Epithelial cell of umbilical artery (primary cell): ENCODE measurements at places on chromosomes 7 and 10. TPM values are rescaled to one million over a fixed set of nuclear protein-coding genes. Genes with fewer than 3 reads are reported as not detected.

The GIMAP8 gene
- total RNA-seq = 77.3 and 104 TPM in 2 replicates

The SFXN3 gene
- 51.3 and 52.0 TPM in 2 replicates for total RNA-seq

The AKR1C2 gene
- total RNA-seq = 0.32 and 0.61 TPM in 2 replicates

The CPA2 gene
- not detected in 2 replicates for total RNA-seq

The PDK4 gene
- total RNA-seq = 2.9 and 7.9 TPM in 2 replicates

The HOXA7 gene
- 1.4 and 1.9 TPM in 2 replicates for total RNA-seq

The LRRC61 gene
- total RNA-seq = 0.65 and 1.2 TPM in 2 replicates

The LRIT2 gene
- not detected in 2 replicates for total RNA-seq

The MAP3K8 gene
- 2.6 and 6.7 TPM in 2 replicates for total RNA-seq

The SUN3 gene
- total RNA-seq = not detected in 2 replicates

The DGKI gene
- total RNA-seq = 0.15 and 0.32 TPM in 2 replicates

The TRIM74 gene
- total RNA-seq = 0.32 TPM in 1 of 2 replicates, not detected in the other

The SNCG gene
- total RNA-seq = 45.8 and 76.9 TPM in 2 replicates

The ASNS gene
- total RNA-seq = 12.7 and 37.4 TPM in 2 replicates

The NYAP1 gene
- total RNA-seq = 0.65 and 2.6 TPM in 2 replicates

The PHF14 gene
- total RNA-seq = 33.5 and 38.9 TPM in 2 replicates

The AEBP1 gene
- total RNA-seq = 4.7 and 5.8 TPM in 2 replicates

The OR13A1 gene
- not detected in 2 replicates for total RNA-seq

The PLA2G12B gene
- total RNA-seq = not detected in 2 replicates

The CC2D2B gene
- 0.32 TPM in 1 of 2 replicates, not detected in the other for total RNA-seq

The HYAL4 gene
- not detected in 2 replicates for total RNA-seq

The ITGA8 gene
- total RNA-seq = under 0.01 and 0.32 TPM in 2 replicates

The BAZ1B gene
- 43.5 and 58.8 TPM in 2 replicates for total RNA-seq

The BBS9 gene
- total RNA-seq = 11.4 and 15.8 TPM in 2 replicates

The IFIT2 gene
- total RNA-seq = 0.97 and 15.2 TPM in 2 replicates

The GRID1 gene
- total RNA-seq = not detected in 2 replicates

The MMRN2 gene
- 346 and 377 TPM in 2 replicates for total RNA-seq

The GARIN1A gene
- 0.32 and 0.46 TPM in 2 replicates for total RNA-seq

The CRYGN gene
- not detected in 2 replicates for total RNA-seq

The RBP3 gene
- not detected in 2 replicates for total RNA-seq

The TWIST1 gene
- total RNA-seq = not detected in 2 replicates

The AGBL3 gene
- 0.97 and 1.2 TPM in 2 replicates for total RNA-seq

The SPAG6 gene
- total RNA-seq = not detected in 2 replicates

The GIMAP5 gene
- 4.2 and 8.1 TPM in 2 replicates for total RNA-seq

The C10orf105 gene
- 0.15 TPM in 1 of 2 replicates, not detected in the other for total RNA-seq

The C10orf95 gene
- total RNA-seq = not detected in 2 replicates

The CCAR1 gene
- 22.1 and 30.2 TPM in 2 replicates for total RNA-seq

The CLRN3 gene
- not detected in 2 replicates for total RNA-seq

The OGDHL gene
- total RNA-seq = 0.91 and 1.6 TPM in 2 replicates

The ZNF25 gene
- total RNA-seq = 5.5 and 6.1 TPM in 2 replicates

The PTPRZ1 gene
- not detected in 2 replicates for total RNA-seq

The COL1A2 gene
- 21.8 and 63.1 TPM in 2 replicates for total RNA-seq

The AGAP5 gene
- 1.1 and 1.6 TPM in 2 replicates for total RNA-seq

The FAM221A gene
- 3.9 and 15.5 TPM in 2 replicates for total RNA-seq

The TMEM178B gene
- not detected in 2 replicates for total RNA-seq

The GALNT11 gene
- total RNA-seq = 36.1 and 43.2 TPM in 2 replicates

The TMEM139 gene
- under 0.01 and 0.61 TPM in 2 replicates for total RNA-seq

The MMP21 gene
- total RNA-seq = under 0.01 TPM in 1 of 2 replicates, not detected in the other

The GAD2 gene
- not detected in 2 replicates for total RNA-seq

The ZNF365 gene
- 0.91 and 7.8 TPM in 2 replicates for total RNA-seq

The OR2A1 gene
- under 0.01 TPM in 2 replicates for total RNA-seq

The C10orf67 gene
- total RNA-seq = under 0.01 TPM in 1 of 2 replicates, not detected in the other

The MBL2 gene
- not detected in 2 replicates for total RNA-seq

The SLC26A3 gene
- total RNA-seq = not detected in 2 replicates

The GIMAP7 gene
- 46.1 and 57.9 TPM in 2 replicates for total RNA-seq

The PTPN20 gene
- 0.65 and 1.2 TPM in 2 replicates for total RNA-seq

The RASSF4 gene
- 4.5 and 6.1 TPM in 2 replicates for total RNA-seq

The SNX10 gene
- total RNA-seq = 0.32 and 0.61 TPM in 2 replicates
